ENCODE measurements at places on chromosomes 3 and 15.
A peak's percentile ranks its signal among the peaks of the same experiment; 100 is the strongest.

GRCh38 chr15:69000725-69001503 lies 13.6 kb upstream of the NOX5 start:
- no peak for DNase-seq

DNA sequence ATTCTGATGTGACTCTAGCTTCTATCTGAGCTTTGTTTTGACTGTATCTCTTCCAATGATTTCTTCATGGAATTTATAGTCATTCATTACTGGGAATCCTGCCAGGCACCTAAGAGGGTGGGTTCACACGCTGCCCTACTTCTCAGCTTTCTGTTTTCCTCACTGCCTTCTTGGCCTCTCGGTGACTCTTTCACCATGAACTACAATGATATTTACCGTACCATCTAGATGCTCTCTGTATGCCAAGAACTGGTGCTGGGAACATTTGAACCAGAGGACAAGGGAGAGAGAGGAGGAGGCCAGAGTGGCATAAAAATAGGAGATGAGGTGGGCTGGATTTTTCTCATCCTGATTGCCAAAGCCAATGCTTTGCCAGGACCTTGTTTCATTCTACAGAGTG lies 280.0 kb upstream of the P2RY1 start:
- no peak for DNase-seq

DNA sequence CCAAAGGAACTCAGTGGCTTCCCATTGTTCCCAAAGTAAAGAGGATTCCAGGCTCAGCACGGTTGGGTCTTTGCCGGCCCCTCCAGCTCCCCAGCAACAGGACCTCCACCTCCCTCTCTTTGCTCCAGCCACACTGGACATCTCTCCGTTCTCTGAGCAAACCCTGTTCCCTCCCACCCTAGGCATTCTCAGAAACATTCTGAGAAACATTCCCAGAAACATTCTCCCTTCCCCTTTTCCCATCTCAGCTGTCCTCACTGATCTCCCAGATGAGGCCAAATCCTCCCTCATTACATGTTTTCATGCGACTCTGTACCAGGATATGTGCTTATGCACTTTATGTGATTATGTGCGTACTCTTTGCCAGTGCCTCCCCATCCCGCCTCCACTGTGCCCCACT lies 14.1 kb downstream of the CCDC33 start:
- DNase-seq, result no peak

- DNase-seq, result peak; percentile 57
These were observed 141.2 kb downstream of the SERPINI1 start for GRCh38 chr3:167876620-167877281.

DNA sequence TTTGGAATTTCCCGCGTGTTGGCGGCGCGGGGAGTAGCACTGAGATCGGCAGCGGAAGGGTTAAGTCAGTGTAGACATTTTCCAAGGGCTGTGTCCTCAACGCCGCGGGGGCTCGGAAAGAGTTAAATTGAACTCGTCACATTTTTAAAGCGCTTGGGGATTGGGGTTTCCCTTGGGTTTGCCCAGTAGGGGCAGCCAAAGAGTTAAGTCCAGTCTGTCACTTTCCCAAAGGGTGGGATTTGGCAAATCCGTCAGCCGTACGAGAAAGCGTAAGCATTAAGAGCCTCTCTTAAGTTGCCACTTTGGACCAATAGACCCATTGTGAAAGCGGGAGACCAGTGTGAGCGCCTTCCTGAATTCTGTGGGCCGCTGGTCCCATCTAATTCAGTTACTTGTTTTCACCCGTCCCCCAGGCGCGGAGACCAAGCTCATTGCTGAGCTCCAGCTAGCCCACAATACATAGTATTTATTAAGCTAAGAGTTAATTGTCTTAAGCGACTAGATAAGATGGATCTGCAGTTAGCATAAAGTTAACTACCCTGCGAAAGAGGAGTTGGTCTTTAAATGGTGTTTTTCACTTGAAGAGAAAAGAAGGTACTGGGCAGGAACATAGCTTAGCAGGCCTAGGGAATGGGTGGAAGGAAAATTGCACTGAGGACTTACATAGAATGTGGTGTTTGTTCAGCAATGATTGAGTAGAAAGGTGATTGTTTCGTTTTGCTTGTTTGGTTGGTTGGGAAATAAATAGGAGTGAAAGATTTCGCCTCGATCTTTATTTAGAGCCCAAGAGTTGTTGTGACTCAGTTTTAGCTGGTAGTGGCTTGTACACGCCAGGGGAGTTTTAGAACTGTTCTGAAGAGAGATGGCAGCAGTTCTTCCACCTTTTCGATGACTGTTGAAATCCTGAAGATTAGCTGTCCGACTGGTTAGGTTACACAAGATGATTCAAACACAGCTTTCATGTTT lies 932 bp downstream of the ARL8B start:
- peak; percentile 90 for DNase-seq

DNA sequence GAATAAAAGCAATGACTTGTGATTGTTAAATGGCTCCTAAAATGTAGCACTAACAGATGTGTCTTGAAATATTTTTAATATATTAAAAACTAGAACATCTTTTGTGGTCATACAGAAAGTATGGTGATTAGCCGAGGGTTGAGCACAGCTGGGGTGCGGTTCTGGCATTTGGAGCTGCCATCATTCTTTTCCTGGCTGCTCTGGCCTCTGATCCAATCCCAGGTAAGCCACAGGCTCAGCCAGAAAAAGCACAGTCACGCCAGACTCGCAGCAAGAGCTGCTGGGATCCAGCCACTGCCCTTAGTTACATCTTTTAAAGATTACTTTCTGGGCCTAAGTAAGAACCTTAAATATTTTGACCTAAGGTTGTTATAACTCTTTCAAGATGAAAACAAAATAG lies 196.8 kb downstream of the PLCL2 start:
- DNase-seq, result no peak

DNA sequence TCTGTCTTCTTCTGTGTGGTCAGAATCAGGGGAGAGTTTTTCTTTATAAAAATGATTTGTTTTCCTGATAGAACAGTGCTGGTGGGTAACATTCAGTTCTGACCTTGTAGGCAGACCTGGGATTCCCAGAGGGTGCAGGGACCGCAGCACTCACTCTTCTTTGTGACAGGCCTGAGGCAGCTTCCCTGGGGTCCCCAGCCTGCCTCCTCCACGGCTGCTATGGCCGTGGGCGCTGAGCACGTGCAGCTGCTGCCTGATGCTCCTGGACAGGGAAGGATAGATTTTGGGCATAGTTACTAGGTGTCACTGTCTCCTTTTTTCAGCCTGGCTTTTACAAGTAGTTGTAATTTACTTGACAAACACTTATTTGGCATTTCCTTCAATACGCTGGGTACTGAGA lies 39.1 kb downstream of the CACNA1D start:
- DNase-seq, result no peak

DNA sequence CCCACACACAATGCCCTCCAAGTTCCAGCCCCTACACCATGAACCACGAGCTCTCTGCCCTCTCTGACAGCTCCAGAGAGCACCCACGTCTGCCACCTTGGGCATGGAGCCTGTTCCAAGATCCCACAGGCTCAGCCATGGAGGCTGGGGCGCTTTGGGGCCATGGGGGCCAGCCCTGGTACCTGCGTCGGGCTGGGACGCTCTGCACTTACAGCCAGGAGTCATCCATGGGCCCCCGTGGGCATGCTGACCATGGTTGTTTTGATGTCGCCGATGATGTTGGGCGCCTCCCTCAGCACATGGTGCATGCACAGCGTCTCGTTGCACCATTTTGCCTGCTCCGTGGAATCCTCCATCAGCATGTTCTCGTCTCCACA lies 51.9 kb upstream of the UBE2Q2 start:
- DNase-seq, result no peak

DNA sequence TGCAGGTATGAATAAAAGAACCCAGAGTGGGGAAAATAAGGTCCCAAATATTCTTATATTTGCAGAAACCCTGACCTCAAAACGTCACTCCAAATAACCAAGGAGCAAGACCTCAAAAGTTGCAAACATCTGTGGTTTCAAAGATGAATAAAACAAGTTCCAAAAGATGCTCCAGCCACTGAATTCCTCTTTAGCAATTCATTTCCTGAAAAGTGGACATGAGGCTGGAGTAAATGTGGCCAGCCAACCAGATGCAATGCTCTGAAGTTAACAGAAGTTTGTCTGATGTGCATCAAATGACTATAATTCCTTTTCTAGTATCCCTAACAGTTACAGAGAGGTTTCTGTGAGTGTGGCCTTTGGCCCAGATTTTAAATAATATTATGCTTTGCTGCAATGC lies 71.2 kb upstream of the WNT5A start:
- DNase-seq, result no peak

- no peak for DNase-seq
These were observed 36.8 kb upstream of the POLG start for GRCh38 chr15:89371228-89372044.

GRCh38 chr15:58690703-58691102 lies 58.8 kb downstream of the ADAM10 start:
- no peak for DNase-seq

DNA sequence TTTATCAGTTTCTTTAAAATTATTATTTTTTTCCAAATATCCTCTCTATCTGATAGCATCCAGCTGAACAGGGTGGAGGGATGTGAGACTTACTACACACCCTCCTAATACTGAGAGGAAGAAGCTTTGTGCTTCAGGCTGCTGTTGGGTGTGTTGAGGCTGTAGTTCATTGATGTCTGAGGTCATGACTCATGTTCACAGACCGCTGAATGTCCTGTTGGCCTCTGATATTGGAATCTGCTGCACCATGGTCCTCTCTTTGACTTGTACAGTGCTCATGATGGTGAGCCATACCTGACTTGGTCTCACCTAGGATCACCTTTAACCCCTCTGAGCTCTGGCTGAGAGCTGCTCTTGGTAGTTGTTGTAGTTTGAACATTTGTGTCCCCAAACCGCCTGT lies 302.9 kb downstream of the SATB1 start:
- no peak for DNase-seq

- peak; percentile 25 for DNase-seq
These were observed 20.9 kb upstream of the SSUH2 start for GRCh38 chr3:8665407-8665896.

Measured in suppressor macrophage treated with lipopolysaccharide for 4 hours (primary cell).